Cerebellar cortex (tissue), 1 donor: ENCODE measurements at places on chromosomes 4 and X.
A peak's percentile ranks its signal among the peaks of the same experiment; 100 is the strongest.

DNA sequence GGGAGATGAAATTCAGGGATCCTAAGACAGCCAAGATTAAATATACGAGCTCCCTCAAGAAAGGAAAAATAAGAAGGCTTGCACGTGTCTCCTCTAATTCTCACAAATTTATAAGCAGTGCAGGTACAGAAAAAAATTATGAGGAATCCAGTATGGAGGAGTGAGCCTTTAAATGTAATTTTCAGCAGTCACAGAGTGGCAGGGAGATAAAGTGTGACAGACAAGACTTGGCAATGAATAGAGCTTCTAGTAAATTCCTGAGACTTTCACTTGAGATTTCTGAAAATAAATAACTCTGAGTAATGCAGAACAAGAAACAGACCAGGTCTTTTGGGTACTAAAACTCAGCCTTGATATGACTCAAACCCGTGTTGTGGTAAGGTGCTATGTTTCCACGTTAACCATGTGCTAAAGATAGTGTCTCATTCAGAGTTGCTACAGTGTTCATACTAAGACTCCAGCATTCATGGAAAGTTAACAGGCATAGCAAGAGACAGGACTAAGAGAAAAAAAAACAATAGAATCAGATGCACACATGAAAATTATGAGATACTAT lies 119.8 kb downstream of the SPOCK3 start:
- no peak for DNase-seq

GRCh38 chrX:53319614-53320542 lies 38.5 kb upstream of the IQSEC2 start:
- DNase-seq = no peak

- peak; percentile 22 for DNase-seq
Measured at GRCh38 chrX:74232859-74233258, 71.1 kb upstream of the ZCCHC13 start.

GRCh38 chr4:11592276-11592675 lies 163.6 kb upstream of the HS3ST1 start:
- DNase-seq = peak; percentile 51

DNA sequence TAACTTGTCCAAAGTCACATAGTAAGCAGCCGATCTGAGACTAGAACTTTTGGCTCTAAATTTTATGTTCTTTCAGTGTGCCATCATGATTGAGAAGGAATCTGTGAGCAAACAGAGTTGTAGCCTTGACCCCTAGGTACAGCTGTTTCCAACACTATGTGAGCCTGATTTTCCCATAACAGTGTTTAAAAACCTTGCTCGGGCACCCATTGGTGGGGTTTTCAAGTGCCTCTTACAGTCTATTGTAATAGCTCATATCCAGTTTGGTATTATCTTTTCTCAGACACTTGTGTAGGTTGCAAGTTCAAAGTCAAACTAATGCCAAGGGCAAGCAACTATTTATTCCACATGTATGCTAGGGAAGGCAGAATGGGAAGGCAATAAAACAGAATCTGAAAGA lies 467.9 kb downstream of the INPP4B start:
- DNase-seq = no peak

DNA sequence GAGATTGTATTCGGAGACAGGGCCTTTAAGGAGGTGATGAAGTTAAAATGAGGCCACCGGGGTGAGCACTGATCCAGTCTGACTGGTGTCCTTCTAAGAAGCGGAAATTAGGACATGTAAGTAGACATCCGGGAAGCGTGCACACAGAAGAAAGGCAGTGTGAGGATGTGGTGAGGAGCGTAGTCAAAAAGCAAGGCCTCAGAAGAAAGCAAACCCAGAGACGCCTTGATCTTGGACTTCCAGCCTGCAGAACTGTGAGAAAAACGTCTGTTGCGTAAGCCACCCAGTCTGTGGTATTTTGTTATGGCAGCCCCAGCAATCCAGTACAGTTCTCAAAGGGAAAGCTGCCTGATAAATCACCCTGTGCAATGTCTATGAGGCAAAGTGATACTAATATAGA lies 153.5 kb downstream of the KCNIP4 start:
- DNase-seq = no peak

DNA sequence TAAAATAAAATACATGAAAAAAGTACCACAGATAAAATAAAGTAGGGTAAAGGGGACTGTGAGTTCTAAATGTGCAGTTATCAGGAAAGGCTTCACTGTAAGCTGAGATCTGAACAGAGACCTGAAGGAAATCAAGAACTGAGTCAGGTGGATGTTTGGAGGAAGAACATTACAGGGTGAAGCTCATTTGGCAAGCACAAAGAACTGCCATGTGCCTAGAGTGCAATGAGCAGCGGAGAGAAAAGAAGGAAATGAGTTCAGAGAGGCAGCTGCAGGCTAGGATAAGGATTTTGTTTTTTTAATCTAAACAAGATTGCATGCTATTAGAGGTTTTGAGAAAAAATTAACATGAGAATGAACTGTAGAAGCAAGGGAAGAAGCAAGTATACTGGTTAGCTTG lies 373.1 kb downstream of the STPG2 start:
- DNase-seq = no peak

DNA sequence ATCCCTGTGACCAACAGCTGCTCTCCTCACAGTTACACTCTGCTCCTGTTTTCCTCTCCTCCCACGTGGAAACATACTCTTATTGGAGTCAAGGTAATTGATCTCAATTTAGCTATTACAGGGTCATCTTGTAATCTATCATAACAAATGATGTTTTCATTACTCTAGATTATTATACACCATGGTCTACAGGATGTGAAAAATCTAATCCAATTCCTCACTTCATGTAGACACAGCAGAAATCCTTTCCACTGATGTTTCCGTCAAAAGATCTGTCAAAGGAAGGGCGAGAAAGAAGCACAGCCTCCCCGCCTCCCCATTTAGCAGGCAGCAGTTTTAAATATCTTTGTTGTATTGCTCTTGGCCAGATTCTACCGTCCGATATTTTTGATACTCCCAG lies 13.7 kb upstream of the DCTD start:
- DNase-seq = no peak

DNA sequence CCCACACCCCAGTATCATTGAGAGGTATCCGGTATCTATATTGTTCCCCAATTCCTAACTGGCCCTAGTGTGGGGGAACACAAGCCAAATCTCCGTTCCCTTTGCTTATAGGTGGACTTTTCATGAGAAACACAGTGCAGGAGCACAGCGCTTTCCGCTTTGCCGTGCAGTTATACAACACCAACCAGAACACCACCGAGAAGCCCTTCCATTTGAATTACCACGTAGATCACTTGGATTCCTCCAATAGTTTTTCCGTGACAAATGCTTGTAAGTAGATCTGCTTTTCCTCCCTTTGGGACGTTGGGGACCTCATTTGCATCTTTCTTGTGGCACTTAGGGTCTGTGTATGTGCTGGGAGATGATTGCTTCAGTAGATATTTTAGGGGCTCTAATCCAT lies 1.6 kb downstream of the GRIA3 start:
- DNase-seq = no peak

GRCh38 chr4:189511581-189511980 lies 429.1 kb upstream of the FRG1 start:
- DNase-seq = no peak

GRCh38 chr4:19711871-19712270 lies 539.8 kb upstream of the SLIT2 start:
- no peak for DNase-seq
